ENCODE measurements at places on chromosomes 4 and X.

GRCh38 chr4:188400451-188400850 lies 261.2 kb downstream of the TRIML1 start:
- no peak for DNase-seq

DNA sequence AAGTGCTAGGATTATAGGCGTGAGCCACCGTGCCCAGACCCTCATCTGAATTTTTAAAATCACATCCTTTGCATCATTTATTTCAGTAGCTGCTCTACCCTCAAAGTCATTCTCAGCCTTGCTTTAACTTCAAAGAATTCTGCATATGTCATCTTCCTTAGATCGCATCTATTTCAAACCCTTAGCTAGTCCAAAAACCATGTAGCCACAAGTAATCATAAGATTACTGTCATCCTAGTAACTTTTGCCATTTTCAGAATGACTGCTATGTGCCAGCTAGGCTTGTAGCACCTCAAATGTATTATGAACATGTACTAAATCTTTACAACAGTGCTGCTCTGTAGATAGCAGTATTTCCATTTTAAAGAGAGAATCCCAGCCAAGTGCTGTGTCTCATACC lies 45.5 kb upstream of the KLF3 start:
- no peak for DNase-seq

DNA sequence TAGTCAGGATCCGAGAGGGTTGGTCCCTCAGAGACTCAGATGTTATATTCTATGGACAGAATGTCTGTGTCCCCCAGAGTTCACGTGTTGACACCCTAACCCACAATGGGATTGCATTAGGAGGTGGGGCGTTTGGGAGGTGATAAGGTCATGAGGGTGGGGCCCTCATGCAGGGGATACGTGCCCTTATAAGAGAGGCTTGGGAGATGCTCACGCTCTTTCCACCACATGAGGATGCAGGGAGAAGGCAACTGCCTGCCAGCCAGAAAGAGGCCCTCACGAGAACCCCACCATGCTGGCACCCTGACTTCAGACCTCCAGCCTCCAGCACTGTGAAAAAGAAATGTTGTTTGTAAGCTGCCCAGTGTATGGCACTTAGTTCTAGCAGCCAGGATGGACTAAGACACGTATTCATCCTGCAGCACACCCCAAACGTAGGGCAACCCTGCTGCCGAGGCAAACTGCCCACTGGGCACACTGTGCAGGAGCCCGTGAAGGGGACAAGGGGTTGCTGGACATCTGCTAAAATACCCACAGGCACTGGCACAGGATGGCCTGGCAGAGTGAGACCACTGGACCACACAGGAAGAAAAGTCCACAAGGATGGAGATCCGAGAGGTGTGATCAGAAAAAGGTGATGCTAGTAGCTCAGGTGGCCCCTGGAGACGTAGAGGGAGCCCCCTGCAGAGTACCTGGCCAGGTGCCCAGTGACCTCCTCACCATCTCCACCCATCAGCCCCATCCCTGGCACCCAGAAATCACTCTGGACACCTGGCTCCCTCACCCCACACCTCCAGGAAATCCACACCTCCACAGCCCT lies 62.7 kb downstream of the HTRA3 start:
- no peak for DNase-seq

- DNase-seq, result no peak
These were observed 47.0 kb downstream of the NUDT9 start for GRCh38 chr4:87469390-87469789.

DNA sequence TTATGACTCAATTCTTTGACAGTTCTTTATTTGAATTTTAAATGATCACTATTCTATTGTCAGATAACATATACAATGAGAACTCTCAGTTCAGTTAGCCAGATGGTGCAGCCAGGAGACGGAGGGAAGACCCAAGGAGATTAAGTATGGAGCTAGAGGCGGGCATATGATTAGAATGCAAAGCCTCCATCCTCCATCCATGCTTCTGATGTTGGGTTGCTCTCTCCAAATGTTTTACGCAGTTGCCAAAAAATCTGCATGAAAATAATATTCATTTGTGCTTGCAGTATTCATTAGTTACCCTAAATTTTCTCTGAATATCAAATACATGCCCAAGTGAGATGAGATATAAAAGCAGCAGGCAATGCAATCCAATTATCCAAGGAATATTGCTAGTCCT lies 874.8 kb downstream of the C4orf33 start:
- DNase-seq, result no peak

DNA sequence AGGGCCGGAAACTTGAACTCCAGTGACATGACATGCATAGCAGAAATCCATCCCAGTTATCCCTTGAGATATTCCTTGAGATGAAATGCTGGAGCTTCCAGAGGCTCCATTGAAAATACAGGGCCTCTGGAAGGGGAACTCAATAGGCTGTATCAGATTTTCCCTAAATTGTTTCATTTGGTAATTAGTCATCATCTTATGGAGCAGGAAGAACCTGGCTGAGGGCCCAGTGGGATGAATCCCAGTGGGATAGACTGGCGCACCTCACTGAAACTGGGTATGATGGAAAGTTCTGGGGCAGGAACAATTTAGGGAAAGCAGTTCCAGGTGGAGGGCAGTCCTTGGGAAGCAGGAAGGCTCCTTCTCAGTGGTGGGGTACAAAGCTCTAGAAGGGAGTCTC lies 307.8 kb upstream of the DIPK2B start:
- no peak for DNase-seq

DNA sequence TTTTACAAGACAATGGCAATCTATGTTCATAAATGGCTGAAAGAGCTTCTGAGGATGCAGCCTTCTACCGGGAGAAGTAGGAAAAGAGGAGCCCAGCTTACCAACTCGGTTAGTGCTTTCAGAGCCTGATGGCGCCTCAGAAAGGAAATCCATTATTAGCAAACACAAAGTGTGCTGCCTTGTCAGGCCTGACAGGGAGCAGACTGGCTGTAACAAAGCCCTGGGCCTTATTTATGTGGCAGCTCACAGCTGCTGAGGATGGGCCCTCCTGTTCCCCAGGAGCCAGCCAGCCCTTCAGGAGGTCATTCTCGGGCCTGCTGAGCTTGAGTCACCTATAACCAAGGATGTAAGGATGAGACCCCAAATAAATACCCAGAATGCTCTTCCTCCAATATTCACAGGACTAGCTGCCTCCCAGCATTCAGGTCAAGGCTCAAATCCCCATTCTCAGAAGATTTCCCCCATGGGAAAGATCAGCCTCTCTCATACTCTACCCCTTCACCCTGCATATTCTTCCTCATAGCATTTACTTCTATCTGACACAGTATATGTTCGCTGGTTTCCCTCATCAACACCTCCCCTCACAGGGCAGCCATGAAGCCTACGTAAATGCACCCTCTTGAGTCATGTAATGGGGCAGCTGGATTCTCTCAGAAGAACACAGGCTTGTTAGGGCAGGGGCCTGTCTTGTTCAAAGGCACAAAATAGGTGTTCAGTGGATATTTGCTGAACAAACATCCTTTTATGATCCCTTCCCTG lies 227.0 kb upstream of the RASGEF1B start:
- no peak for DNase-seq

Measured in hematopoietic multipotent progenitor cell treated with erythropoietin and hydrocortisone succinate and interleukin-3 and kit ligand, for 4 days (in vitro differentiated cells).